Activated naive CD4-positive, alpha-beta T cell (primary cell): ENCODE measurements at places on chromosomes 12 and 14.

DNA sequence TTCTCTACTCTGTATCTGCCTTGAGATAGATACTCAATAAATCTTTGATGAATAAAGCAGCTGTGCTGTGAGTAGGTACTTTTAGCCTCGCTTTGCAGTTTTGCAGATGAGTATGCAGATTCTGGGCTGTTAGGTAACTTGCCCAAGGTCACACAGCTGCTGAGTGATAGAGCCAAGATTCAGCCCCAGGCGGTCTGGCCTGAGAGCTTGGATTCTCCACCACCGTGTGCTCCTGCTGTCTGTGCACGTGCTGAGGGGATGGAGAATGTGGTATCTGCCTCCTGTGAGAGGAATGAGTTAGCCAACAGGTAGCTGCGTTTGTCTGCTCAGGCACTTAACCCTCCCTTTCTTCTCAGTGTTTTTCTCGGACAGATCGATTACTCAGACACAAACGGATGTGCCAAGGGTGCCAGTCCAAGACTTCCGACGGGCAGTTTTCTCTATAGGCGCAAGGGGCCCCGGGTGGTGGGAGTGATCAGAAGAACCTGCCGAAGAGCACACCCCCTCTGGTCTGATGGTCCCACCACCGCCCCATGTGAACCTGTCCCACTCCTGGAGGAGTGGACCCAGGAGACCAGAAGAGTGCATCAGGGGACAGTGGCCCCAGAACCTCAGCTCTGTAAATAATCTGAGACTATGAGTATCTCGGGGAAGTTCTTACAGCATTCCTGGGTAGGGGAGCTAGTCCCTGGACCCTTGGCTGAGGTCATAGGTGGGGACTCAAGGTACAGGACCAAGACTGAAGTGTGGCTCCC, 6.6 kb upstream of the CSAD start:
- DNase-seq, result no peak

DNA sequence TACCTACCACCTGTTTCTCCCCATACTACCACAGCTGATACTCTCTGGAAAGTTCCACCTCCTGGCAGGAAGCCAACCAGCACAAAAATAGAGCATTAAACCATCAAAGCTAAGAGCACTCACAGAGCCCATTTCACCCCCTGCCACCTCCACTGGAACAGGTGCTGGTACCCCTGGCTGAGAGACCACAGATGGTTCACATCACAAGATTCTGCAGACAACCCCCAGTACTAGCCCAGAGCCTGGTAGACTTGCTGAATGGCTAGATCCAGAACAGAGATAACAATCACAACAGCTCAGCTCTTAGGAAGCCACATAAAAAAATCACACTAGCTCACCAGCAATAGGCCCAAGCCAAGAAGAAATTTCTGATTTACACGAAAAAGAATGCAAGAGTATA, 855.2 kb downstream of the FSCB start:
- DNase-seq, result no peak

DNA sequence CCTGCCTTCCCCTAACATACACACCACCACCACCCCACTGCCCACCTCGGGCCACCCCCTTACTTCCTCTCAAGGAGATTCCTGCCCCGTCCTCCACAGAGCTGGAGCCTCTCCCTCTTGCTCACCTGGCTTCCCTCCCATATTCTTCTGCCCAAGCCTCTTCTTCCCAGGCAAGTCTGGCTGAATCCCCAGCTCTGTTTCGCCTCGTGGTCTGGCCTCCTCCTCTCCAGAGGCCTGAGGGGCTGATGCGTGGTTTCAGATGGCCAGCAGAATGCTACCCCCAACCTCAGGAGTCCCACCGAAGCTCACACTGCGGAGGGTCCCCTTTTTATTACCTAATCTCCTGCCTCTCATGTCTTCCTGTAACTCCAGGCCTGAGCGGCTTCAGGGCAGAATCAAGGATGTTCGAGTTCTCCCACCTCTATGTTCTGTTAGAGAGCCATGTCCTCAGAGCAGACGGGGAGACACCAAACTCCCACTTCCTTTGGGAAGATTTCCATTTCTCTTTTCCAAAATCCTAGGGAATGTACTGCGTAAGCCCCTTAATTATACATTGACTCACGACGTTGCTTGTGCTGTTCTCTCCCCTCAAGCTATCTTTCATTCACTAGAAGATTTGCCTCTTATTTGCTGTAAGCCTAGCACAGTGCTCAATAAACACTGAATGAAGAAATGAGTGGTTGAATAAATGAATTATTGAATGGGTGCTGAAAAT, 33.9 kb upstream of the LTBP2 start:
- no peak for DNase-seq

GRCh38 chr14:60220917-60221316, 28.1 kb upstream of the PPM1A start:
- DNase-seq, result no peak

DNA sequence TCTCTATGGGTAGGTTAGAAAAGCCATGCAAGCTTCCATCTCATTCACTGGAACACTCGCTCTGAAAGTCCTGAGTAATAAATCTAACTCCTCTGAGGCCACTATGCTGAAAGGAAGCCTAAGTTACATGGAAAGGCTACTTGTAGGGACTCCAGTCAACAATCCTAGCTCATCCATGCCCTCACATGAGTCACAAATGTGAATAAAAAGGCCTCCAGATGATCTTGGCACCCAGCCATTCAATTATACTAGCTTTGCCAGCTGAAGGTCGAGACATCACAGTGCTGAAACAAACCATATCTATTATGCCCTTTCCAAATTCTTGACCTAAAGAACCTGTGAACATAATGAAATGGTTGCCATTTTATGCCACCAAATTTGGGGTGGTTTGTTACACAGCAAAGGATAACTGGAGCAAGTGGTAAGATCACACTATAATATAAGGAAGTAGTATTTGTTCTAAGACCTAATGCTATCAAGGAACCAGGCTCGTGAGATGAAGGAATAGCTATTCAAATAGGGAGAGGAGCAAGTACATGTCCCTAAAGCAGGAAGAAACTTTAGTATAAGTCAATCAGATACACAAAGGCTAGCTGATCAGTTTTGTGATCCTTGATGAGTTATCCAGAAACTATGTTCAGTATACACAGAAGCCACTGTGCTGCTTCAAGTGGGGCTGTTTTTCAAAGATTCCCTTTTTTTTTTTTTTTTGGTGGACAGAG, 142.1 kb downstream of the MED13L start:
- no peak for DNase-seq

GRCh38 chr12:132488127-132489077, 1.5 kb upstream of the FBRSL1 start:
- no peak for DNase-seq

- no peak for DNase-seq
These were observed 13.6 kb upstream of the PLEK2 start for GRCh38 chr14:67425608-67426007.

GRCh38 chr12:44563486-44563885, 312.6 kb downstream of the NELL2 start:
- DNase-seq, result no peak

GRCh38 chr14:75310295-75311111, 31.9 kb downstream of the FOS start:
- DNase-seq, result no peak

DNA sequence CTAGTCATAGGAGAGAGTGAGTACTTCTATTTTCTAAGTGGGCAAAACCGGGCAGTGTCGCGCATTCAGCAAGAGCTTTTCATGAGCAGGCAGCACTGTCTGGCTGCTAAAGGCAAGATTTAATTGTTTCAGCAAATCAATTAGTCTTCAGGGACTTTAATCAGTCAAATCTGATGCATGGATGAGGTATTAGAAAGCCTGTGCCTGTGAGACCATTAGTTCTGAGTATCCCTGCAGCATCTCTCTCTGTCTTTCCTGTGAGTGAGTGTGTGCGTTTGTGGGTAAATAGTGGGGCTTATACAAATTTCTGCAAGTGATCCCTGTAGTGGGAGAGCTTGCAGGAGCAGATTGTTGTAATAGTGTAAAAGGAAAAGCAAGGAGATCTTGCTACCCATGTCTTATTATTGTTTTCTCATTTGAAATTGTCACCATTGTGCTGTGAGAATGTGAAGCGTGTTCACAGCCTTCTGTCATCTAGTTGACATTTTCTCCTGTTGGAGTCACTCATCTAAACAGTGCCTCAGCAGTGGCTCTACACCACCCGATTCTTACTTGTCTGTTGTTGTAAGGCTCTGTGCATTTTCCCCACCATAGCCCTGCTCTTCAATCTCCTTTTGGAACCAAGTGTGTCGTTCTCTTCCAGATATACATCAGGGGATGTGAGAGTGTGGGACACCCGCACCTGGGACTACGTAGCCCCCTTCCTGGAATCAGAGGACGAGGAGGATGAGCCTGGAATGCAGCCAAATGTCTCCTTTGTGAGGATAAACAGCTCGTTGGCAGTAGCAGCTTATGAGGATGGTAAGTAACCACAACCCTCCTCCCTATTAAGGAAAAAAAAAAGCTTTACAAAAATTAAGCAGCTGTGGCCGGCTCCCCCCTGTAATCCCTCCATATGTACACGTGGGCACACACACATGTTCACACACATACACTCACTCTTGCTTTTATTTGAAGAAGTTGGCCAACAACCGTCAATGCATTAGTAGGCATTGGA, 53.6 kb downstream of the FBXW8 start:
- DNase-seq, result no peak
